ENCODE measurements at places on chromosomes 12 and 14.

GRCh38 chr12:19688532-19688931, 249.2 kb downstream of the AEBP2 start:
- no peak for DNase-seq

- DNase-seq, result no peak
Measured at GRCh38 chr12:45648070-45648469, 81.4 kb upstream of the ARID2 start.

GRCh38 chr14:104598910-104599273, 5.7 kb downstream of the TMEM179 start:
- DNase-seq, result no peak

GRCh38 chr14:94774344-94775090, 4.6 kb upstream of the GSC start:
- DNase-seq, result peak; percentile 2

DNA sequence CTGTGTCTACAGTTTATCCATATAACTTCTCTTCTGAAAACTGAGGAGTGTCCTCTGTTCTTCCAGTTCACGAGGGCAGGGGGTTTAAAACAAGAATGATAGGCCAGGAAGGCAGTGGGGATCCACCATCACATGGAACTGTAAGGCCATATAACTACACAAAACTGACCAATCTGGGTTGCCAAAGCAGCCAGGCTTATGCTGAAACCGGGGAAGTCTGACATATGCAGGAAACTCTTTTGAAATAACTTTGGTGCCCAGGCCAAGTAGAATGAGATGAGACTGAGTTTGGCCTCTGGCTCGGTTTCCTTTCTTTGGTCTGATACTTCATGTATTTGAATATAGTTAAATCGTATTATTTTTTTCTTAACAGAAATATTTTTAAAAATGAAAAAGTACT, 18.0 kb upstream of the ATF1 start:
- no peak for DNase-seq

GRCh38 chr14:22489957-22490950, 98.8 kb downstream of the DAD1 start:
- DNase-seq, result no peak

DNA sequence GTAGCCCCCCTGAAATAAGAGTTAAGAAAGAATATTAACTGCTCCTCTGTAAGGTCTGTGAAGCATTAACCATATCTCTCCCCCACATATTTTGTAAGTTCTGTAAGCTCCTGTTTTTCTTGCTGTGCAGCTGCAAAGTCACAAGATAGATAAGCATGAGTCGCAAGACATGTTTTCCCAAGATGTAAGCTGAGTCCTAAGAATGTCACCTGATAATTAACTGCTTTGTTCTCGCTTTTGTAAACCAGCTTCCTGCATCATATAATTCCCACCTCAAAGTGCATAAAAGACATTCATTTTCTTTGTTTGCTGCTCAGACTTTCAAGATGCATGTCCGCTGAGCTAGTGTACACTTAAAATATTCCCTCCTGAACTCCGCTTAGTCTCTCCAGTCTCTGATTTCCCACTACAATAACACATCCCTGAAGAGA, 27.0 kb upstream of the PHC1 start:
- DNase-seq, result no peak

GRCh38 chr12:45850302-45850701, 120.8 kb downstream of the ARID2 start:
- no peak for DNase-seq

- DNase-seq, result peak; percentile 60
Measured at GRCh38 chr12:71755146-71755892, 656 bp downstream of the RAB21 start.

DNA sequence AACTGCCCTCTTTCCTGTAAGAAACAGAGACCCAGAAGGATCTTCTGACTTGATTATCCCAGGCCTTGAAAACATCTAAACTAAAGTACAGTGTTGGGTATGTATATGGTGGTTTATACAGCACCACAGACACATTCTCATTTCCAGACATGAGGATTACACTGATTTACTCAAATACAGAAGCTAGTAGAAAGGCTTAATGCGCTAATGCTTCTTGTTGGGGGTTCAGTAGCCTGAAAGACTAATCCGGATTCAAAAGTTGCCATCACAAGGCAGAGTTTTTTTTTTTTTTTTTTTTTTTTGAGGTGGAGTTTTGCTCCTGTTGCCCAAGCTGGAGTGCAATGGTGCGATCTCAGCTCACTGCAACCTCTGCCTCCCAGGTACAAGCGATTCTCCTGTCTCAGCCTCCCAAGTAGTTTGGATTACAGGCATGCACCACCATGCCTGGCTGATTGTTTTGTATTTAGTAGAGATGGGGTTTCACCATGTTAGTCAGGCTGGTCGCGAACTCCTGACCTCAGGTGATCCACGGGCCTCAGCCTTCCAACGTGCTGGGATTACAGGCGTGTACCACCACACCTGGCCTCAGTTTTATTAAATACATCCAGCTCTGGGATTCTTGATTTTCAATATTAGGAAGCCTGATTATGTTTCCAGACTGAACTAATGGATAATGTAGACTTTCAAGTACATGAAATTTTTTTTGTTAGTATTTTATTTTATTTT, 46.3 kb upstream of the HECTD1 start:
- DNase-seq, result no peak

- DNase-seq, result no peak
Measured at GRCh38 chr14:25026476-25027137, 23.3 kb downstream of the STXBP6 start.

DNA sequence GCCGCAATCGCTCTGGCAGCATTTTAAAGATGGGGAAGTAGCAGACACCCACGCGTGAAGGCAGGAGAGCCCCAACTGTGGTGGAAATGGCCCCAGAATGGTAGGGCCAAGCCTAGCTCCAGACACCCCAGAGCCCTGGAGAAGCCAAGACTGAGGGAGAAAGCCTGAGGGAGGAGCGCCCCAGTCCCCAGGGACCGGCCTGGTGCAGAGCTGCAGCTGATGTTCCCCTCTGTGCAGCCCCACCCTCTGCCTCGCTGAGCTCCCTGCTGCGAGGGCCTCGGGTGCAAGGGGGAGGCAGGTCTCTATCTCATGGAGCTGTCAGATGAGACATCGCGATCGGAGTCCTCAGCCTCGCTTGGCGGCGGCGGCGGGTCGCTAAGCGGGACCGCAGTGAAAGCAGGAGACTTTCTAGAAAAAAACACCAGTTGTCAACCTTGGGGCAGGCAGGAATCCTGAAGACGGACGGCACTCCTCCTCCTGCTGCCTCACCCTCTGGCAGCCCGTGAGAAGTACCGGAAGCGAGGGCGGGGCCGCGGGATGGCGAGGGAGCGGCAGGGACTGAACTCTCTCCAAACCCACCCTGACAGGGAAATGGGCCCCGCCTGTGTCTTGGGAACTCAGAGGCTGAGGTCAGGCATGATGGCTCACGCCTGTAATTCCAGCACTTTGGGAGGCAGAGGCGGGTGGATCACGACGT, 6.0 kb downstream of the GAPDH start:
- DNase-seq, result peak; percentile 93
